NCI-H2171 treated with DMSO at 0.1 percent for 48 hours (cell line): ENCODE measurements at places on chromosomes 2 and 18.

DNA sequence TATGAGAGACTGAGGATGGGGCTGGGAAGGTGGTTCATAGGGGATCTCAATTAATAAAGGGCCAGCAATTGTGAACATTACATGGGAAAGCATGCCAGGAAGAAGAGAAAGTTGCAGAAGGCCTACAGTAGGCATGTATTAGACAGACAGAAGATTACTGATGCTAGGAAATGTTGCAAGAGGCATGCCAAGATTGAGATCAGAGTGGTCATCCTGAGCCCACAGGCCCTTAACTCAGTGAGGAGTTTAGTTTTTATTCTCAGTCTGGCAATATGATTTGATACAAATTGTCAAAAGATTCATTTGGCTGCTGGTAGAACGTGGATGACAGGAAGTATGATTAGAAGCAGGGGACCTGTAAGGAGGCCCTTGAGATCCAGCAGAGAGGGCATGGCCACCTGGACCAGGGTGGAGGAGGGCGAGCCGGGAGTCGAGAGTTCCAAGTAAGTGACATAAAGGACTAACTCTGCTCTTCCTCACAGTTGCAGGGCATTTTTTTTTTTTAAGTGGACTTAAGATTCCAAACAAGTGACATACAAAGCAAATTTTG lies 54.9 kb downstream of the EPHA4 start:
- DNase-seq = no peak

- DNase-seq = no peak
Measured at GRCh38 chr18:9926977-9927376, 13.2 kb downstream of the VAPA start.

DNA sequence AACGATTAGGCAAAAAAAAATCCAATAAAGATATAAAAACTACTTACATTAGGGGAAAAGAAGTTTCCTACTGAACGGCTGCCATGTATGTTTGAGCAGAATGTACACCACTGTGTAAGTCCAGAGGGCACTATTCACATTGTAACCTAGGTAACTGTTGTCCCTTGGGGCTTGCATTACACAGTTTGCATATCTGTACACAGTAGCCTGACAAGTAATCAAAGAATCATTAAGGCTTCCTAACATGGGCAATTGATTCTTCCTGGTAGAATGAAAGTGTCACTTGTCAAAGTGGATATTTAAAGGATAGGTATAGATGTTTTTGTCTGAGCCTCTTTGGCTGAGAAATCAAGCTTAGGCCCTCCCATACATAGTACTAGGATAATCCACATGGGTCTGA lies 39.1 kb downstream of the PLEK start:
- no peak for DNase-seq

GRCh38 chr18:58789876-58790240 lies 74.8 kb upstream of the ZNF532 start:
- no peak for DNase-seq

- no peak for DNase-seq
Measured at GRCh38 chr2:197184959-197185586, 125.5 kb downstream of the ANKRD44 start.

DNA sequence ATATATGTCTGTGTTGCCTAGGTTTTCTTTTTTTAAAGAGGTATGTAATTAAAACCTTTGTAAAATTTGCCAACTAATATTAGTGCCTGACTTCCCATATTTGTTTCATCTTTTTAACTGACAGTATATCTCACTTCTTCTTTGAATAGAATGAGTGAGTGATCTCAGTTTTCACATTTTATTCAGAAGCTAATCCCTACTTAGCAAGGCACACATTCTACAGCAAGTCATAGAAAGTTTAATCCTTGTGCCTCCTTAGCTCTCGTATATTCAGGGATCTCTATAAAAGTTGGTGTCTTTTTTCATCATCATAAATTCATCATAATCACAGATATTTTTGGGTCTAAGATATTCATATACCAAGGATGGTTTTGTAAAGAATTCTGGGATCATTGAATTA lies 66.6 kb downstream of the RIF1 start:
- DNase-seq = no peak

DNA sequence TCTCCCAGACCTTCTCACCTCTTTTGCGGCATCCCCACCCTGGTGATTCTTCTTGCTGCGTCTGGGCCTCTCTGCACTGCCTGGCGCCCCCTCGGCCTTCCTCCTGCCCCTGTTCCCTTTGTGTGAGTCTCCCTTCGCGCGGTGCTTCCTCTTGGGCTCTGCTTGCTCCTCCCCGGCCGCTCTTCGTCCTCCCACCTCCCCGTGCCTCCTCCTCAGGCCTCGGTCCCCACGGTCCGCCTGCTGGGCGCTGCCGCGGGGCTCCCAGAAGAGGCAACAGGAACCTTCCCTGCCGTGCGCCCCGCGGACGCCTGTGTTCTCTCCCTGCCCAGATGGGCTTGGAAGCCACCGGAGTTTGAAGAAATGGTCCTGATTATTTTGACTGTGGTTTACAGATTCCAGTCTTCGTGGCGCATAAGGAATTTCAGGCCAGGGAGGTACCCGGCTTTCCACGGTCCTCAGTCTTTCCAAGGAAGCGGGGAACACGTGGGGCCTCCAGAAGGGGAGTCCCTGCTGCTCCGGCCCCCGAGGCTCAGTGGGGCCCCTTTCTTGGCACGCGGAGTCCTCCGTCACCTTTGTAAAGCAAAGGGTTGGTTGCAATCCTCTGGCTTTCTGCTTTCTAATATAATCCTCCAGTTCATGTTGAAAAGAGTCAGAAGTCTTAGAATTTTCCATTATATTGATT lies 13.1 kb downstream of the RNU2-63P start:
- no peak for DNase-seq

GRCh38 chr2:175463589-175464310 lies 282.2 kb upstream of the ATP5MC3 start:
- DNase-seq = no peak

- peak; percentile 57 for DNase-seq
Measured at GRCh38 chr18:48539406-48540250, 797 bp downstream of the CTIF start.

DNA sequence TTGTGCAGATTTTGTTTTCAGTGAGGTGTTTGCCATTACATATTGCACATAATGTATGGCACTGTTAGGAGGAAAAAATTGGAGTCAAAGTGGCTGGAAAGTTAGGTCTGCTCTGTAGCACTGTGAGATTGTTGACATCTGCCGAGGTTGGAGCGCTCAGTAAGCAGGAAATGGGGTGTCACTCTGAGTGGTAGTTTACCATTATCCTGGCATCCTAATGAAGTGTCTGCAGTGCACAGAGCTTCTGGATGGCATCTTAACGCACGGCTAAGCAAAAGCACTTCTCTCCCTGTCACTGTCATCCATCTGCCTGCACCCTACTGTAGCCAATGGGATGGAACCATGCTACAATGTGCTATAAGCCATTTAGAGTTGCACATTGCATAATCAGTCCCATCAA lies 561.9 kb downstream of the ARHGAP15 start:
- peak; percentile 66 for DNase-seq

DNA sequence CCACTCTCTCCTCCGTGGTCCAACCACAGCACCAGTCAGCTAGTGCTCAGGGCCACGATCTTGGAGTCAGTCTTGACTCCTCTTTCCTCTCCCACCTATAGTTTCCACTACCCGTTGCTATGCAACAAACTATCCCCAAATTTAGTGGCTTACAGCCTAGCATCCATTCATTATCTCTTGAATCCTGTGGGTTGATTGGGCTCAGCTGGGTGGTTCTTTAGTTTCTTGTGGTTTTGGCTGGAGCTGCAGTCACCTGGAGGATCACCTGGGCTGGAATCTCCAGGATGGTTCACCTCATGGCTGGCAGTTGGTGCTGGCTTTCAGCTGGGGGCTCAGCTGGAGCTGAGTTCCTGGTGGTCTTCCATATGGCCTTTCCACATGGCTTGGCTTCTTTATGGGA lies 149.9 kb downstream of the ASB1 start:
- no peak for DNase-seq

DNA sequence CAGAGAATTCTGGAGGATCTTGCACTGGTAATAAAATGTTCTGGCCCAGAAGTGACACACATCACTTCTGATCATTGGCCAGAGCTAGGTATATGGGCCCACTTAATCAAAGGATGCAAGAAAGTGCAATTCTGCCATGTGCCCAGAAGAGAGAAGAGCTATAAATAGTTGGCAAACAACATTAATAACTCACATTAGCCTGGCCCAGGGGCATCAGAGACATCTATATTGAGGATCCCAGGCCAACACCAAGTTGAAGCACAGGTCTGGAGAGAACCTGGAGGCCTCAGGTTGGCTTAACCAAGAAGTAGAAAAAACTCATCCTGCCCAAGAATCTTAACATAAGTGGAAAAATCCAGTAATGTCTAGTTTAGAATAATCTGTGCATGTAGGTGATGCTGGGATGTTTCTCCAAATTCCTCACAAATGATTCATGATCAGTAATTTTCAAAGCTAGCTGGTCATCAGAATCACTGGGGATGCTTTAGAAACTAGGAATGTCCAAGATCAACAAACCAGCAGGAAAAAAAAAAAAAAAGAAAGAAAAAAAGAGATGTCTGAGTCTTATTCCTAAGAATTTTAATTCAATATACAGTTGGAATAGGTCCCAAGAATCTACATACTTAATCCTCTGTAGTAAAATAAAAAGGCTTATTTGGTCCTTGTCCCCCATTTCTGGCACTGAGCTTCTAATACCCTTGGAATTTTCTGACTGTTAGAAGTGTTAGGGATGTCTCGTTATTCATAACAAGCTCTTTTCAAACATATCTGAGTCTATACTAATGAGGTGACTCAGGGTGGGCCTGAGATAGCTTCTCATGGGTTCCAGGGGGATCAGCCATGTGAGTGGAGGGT lies 35.0 kb upstream of the EVA1A start:
- no peak for DNase-seq

GRCh38 chr18:44672506-44672905 lies 8.2 kb upstream of the SETBP1 start:
- DNase-seq = no peak

- no peak for DNase-seq
Measured at GRCh38 chr2:74632209-74632938, 15.8 kb downstream of the M1AP start.

GRCh38 chr2:60759654-60760053 lies 3.6 kb downstream of the PAPOLG start:
- DNase-seq = no peak

GRCh38 chr2:220315098-220315823 lies 687.8 kb downstream of the SLC4A3 start:
- peak; percentile 76 for DNase-seq

DNA sequence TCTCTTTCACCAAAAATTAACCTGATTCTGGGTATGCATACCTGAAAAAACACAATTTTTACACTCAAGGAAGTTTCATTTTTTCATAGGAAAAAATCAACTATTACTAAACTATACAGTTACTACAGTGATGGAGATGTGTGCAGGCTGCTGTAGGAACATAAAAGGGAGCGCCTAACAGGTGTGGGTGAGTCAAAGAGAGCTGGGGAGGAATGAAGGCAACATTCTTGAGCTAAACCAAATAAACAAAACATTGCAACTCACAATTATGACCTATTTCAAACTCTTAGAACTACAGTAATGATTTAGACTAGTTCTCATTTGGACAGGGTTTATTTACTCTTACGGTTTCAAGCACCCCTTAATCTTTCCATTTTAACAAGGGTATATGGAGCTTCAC lies 13.4 kb upstream of the CLASP1 start:
- no peak for DNase-seq

- no peak for DNase-seq
Measured at GRCh38 chr2:46979571-46979979, 64.0 kb upstream of the MCFD2 start.

GRCh38 chr2:134086594-134087219 lies 167.2 kb upstream of the MGAT5 start:
- DNase-seq = no peak

GRCh38 chr2:1915196-1915595 lies 170.9 kb upstream of the PXDN start:
- DNase-seq = no peak

- no peak for DNase-seq
Measured at GRCh38 chr18:4986066-4986465, 211.0 kb downstream of the AKAIN1 start.

- DNase-seq = no peak
Measured at GRCh38 chr2:145029873-145030272, 510.0 kb upstream of the ZEB2 start.

DNA sequence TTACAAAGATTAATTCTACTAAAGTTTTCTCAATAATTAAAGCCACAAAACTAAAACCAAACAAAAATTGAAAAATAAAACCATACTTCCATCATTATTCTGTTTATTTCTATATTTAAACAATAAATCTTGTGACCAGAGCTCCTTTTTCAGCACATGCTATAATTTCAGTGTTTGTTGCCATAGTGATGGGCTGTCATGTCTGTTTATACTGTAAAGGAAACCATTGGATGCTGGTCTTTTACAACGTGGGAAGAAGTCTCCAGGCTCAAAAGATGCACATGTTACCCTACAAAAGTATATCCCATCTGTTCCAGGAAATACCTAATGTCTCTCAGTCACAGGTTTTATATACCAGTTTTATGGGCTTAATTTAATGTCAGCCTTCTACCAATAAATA lies 100.1 kb upstream of the MC2R start:
- no peak for DNase-seq

GRCh38 chr2:18272148-18272494 lies 288.3 kb downstream of the RDH14 start:
- DNase-seq = no peak

- no peak for DNase-seq
Measured at GRCh38 chr2:41847744-41848441, 199.9 kb upstream of the PKDCC start.

GRCh38 chr2:68438455-68439303 lies 28.4 kb downstream of the FBXO48 start:
- DNase-seq = no peak

- no peak for DNase-seq
Measured at GRCh38 chr2:23656597-23656973, 270.3 kb downstream of the ATAD2B start.

DNA sequence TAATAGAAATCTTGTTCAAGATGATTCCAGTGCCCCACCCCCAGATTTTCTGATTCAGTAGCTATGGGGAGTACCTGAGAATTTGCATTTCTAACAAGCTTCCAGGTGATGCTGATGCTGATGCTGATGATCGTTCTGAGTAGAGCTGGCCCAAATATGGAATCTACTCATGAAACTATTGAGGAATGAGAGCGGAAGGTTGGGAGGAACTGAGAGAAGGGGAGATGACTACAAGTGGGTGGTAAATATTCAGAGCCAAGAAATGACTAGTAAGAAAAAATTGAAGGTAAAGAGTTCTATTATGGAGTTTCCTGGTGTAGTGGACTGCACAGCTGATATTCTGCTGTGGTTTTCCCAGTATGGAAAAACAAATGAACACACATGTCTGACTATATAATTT lies 235.4 kb upstream of the FN1 start:
- DNase-seq = no peak

DNA sequence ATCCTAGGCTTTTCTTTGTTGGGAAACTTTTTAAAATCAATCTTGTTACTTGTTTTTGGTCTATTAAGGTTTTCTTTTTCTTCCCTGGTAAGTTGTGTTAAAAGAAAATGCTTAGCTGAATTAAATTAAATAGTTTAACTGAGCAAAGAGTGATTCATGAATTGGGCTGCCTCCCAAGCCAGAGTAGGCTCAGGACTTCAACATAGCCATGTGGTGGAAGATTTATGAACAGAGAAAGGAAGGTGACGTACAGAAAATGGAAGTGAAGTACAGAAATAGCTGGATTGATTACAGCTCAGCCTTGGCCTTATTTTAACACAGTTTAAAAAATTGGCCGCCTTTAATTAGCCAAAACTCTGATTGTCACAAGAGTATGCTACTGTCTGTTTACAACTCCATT lies 27.9 kb upstream of the GALNT5 start:
- no peak for DNase-seq

- no peak for DNase-seq
Measured at GRCh38 chr2:235532307-235532706, 38.5 kb downstream of the AGAP1 start.

- DNase-seq = no peak
Measured at GRCh38 chr2:206273905-206274304, 558 bp upstream of the ZDBF2 start.

- DNase-seq = peak; percentile 91
Measured at GRCh38 chr2:180222644-180223043, 215.5 kb upstream of the CWC22 start.
